Activated T-helper 1 cell treated with anti-CD3 and anti-CD28 coated beads, Interleukin-2, amount 50 U/mL, for 16 hours (primary cell): ENCODE measurements at places on chromosomes 13 and 19.

DNA sequence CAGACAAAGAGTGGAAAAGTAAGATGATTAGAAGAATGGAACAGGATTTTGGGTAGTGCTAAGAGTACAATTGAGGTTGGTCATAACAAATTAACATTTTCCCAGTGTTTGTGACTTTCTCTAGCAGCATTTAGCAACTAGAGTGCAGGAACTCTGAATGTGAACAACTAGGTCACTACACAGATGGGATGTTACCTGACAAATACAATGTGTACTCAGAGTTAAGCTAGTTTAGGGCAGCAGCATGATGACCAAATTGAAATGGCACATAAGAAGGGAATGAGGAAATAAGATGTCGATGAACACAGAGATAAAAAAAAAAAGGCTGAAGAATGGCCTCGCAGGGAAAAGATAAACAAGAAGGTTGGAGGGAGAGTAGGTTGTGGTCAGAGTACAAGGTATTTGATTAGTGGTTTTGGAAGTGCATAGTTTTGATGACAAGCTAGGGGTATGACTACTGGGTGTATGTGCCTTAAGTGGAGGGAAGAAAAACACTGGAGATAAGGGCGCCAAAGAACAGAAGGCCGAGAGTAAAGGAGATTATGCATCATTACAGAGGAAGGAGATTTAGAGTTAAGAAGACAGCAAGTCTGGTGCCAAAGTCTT is 381.1 kb downstream of the FGF14 start:
- no peak for DNase-seq

DNA sequence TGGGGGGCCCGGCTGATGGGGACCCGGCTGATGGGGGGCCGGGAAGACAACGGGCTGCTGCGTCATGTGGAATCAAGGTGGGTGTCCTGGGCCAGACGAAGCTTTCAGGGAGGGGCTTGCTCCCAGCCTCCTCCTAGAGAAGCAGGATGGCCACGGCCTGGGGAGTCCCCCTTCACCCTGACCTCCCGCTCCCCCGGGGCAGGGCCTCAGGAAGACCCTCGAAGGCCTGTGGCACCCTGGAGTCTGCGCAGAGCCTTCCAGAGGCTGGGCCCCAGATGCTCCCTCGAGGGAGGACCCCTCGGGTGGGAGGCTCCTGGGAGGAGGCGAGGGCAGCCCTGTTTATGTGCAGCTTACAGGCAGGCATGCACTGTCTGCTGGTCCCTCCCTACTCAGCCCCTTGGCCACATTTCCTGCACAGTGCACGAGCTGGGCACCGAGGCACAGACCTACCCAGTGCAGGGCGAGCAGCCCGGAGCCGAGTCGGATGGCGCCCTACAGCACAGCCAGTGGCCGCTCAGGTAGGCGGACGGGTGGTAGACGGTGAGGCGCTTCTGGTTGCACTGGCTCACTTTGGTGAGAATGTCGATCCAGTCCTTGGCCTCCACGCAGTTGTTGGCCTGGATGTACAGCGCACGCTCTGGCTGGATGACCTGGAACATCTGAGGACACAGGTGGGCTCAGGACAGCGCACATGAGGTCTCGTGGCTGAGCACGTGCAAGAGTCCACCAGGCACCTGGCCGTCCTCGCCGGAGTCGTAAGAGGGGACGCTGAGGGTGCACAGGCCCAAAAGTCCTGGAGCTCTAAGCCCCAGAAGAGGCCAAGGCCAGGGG is 22.4 kb upstream of the C13orf46 start:
- DNase-seq = no peak

- no peak for DNase-seq
Measured at GRCh38 chr19:13275016-13275722, 125.0 kb downstream of the IER2 start.

DNA sequence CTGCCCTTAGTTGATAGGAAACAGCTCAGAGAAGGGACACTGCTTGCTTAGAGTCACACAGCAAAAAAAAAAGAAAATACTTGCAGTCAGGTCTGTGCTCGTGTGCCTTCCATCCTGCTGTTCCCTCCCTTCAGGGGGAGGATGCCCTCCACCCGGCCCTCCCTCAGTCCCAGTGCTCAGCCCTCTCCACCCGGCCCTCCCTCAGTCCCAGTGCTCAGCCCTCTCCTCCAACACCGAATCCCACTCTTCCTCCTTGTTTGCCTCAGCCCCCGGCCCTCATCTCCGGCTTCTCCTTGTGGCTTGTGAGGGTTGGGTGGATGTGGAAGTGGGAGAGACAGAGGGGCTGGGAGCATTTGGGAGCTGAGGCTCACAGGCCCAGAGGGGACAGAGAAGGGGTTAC is 5.8 kb downstream of the TFPT start:
- DNase-seq = no peak

DNA sequence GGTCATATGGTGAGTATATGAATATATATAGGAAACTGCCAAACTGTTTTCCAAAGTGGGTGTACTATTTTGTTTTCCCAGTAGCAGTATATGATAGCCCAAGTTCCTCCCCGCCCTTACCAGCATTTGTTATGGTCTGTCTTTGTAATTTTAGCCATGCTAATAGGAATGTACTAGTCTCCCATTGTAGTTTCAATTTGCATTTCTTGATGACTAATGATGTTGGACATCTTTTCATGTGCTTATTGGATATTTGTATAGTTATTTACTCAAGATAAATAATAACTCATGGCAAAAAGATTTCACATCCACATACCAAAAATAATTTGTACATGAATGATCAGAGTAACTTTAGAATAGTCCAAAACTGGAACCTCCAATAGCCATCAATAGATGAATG is 75.3 kb upstream of the SERP2 start:
- no peak for DNase-seq

GRCh38 chr13:50519866-50520265 is 323.6 kb downstream of the DLEU7 start:
- DNase-seq = no peak

DNA sequence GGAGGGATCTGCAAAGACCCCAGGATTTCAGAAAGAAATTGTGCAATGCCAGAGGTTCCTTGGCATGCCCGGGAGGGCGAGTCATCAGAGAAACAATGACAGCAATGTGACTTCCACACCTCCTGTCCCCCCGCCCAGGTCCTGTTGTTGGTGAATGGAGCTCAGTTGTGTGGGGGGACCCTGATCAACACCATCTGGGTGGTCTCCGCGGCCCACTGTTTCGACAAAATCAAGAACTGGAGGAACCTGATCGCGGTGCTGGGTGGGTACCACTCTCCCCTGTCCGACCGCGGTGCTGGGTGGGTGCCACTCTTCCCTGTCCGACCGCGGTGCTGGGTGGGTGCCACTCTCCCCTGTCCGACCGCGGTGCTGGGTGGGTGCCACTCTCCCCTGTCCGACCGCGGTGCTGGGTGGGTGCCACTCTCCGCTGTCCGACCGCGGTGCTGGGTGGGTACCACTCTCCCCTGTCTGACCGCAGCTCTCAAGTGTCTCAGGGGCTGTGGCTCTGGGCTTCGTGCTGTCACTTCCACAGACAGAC is 5.2 kb upstream of the F10 start:
- DNase-seq = no peak

DNA sequence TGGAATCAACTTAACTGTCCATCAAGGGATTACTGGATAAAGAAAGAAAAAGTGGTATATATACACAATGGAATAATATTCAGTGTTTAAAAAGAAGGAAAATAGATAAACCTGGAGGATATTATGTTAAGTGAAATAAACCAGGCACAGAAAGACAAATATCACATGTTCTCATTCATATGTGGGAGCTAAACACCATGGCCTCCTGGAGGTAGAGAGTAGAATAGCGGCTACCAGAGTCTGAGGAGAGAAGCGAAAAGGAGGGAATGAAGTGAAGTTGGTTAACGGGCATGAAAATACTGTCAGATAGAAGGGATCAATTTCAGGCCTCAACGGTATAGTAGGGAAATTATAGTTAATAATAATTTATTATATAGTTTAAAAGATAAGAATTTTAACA is 147.5 kb upstream of the OBI1 start:
- no peak for DNase-seq
